Cardiac fibroblast (primary cell): ENCODE measurements at places on chromosomes 11 and 22.

DNA sequence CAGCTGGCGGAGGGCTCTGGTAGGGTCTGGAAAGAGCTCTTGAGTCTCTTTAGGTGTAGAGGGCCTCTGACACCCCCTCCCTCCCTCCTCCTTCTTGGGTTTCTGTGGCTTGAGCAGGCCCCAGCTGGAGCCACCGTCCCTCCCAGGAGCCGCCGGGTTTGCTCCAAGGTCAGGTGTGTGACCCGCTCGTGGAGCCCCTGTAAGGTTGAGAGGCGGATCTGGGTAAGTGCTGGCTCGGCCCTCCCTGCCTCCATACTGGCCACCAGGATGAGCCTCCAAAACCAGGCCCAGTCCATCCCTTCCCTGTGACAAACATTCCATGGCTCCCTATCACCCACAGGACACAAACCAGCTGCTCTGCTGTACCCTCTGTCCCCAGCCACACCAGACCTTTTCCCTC is 9.3 kb downstream of the PLEKHB1 start:
- no peak for DNase-seq

DNA sequence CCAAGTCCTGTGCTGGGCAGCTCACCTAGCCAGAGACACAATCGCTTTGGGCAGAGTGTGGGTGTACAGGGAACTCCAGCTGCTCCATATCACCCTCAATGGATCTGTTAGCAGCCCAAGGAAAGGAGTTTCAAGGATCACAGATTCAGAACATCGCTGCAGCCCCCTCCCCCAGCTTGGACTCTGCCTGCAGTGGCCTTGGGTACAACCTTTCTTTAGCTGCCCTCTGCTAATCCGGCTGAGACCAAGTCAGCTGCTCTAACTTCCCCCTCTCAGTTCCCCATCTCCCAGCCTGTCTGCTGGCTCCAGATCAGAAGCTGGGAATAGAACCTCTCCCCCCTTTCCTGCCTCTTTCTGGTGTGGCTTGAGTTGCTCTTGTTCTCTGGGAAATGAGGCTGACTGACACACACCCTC is 1.3 kb downstream of the TMEM86A start:
- no peak for DNase-seq

DNA sequence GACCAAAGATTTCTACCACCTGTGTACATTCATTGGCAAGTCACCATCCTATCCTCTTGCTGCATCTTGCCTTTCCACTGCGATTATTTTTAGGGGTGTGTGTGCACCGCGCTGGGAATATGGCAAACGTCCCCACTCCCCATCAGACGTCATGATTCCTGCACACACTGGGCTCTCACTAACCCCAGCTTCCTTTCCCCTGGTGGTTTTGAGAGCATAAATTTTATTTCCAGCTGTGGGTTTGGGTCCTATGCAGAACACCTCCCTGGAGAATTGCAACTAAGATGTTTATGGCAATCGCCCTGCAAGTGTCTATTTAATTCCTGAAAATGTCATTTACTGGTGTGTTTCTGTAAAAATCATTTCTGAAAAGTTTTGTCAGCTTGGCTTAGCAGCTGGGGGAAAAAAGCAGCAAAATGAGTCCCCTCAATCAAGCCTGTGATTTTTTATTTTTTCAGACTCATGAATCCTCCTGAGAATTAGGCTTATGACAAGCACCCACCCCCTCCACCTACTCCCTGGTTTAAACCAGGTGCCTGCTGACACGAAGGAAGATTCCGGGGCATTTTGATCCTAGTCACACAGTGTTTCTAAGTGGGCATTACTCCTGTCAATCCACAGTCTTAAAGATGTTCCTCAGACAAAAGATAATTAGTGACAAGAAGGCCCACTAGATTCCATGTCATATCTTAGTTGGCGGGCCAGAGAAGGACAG is 23.8 kb downstream of the UPB1 start:
- no peak for DNase-seq

DNA sequence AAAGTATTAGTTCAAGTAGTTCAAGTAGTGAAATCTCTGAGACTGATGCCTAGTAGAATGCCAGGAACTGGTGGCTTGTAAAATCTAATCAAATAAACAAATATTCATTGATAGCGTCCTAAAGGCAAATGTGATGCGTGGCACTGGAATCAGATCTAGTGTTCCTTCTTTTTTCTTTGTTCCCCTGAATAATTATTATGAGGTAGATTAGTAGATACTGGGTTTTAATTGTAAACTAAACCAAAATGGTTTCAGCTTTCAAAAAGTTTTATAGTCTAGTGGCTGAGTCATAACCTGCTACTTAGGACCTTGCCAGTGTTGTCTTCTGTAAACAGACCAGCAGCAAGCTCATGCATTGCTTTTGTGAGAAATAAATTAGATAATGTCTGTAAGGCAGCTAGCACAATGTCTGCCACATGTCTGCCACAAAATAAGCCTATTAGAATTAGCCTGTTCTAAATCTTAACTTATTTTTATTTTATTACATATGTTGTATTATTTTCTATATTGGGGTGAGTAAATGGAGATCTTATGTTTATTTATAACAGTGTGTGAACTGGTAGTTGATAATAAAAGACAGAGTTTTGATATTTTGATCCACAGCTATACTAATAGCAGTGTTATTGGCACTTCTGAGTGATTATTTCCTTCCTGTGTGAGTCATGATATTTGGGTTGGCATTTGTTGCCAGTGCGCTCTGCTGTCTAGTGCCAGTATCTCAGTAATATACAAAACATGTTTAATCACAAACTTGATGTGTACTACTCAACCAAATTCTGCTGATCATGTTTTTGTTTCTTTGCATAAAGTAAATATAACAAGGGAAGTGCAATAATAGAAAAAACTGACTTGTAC is 135.7 kb downstream of the TMEM135 start:
- peak; percentile 63 for DNase-seq

DNA sequence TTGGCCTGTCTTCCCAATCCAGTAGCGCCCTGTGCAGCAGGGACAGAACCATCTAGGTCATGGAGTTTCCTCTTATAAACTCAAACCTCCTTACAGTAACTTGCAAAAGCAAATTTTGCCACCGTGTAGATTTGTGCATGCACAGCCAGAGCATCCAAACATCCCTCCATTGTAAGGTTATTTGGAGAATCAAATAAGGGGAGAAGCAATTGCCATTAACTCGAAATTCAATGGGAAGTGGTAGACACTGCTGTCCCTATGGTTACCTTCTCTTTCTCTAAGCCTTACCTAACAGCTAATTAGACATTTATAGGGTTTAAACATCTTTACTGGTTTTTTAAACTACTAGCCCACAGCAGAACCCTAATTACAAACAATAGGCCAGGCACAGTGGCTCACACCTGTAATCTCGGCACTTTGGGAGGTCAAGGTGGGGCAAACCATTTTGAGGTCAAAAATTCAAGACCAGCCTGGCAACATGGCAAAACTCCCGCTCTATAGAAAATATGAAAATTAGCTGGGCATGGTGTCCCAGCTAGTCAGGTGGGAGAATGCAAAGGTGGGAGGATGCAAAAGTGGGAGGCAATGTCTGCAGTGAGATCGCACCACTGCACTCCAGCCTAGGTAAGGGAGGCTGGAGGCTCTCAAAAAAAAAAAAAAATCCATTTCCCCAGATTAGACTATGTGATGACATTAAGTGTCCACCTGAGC is 6.6 kb downstream of the HSPA8 start:
- DNase-seq: no peak

DNA sequence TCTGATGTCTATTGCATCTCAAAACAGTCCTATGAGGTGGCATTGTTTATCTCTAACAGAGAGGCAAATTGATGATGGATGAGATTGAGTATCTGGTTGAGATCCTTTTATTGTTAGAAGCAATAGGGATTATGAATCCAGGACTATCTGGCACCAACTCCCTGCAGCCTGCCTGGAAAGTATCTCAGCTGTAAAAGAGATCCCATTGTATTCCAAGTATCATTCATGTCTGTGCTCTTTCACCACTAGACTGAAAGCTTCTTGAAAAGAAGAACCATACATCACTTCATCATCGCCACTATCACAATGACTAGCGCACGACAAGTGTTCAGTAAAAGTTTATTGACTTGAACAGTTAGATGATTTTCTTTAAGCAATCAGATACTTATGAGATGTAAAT is 41.9 kb upstream of the PCF11 start:
- DNase-seq: no peak

GRCh38 chr11:15027011-15027410 is 46.4 kb upstream of the CALCB start:
- no peak for DNase-seq

GRCh38 chr11:17150521-17150920 is 57.3 kb downstream of the PIK3C2A start:
- no peak for DNase-seq

DNA sequence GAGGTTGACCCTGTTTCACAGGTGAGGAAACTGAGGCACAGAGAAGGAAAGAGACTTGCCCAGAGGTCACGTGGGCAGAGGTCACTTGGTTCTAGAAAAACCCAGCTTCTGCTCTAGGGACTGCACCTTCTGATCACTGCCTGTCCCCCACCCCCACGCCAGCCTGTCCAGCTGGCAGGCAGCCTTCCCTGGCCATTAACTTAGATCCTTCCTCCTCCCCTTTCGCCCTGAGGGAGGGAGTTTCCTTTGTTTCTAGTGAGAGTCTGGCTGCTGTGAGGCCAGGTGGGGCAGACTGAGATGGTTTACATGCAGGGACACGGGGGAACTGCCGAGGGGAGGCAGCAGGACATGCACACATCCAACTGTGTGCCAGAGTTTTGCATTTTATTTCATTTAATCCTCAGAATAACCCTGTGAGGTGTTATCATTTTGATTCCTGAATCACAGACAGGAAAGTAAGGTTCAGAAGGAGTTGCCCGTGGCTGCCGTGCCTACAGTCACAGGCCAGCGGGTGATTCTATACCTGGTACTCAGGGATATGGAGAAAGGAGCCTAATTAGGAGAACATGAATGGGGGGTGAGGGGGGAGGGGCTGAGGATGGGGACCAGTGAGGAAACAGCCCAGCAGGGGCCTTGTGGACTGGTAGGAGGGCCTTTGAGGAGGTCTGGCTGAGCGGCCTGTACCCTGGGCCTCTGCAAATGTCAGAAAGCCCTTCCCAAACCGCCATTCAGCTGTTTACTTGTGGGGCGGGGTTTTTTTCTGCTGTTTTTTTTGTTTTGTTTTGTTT is 3.4 kb downstream of the FAM83F start:
- DNase-seq: peak; percentile 34

- no peak for DNase-seq
These were observed 23.1 kb downstream of the IGLL1 start for GRCh38 chr22:23557036-23557435.

DNA sequence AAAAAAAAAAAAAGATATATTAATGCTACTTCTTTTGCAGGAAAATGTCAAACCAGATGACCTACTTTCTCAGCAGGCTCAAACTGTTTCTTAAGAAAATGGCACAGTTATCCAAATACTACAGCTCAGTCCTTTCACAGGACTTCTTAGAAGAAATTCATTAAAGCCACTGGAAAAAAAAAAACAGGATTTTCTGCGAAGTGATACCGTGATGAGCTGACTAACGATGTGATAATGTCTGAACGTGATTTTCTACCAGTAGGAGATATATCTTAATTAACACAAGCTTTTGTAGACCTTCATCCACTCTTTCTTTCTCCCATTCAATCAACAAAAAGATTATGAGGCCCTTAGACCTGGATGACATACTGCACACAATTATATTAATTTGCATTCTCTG is 132.4 kb downstream of the NOX4 start:
- DNase-seq: no peak

DNA sequence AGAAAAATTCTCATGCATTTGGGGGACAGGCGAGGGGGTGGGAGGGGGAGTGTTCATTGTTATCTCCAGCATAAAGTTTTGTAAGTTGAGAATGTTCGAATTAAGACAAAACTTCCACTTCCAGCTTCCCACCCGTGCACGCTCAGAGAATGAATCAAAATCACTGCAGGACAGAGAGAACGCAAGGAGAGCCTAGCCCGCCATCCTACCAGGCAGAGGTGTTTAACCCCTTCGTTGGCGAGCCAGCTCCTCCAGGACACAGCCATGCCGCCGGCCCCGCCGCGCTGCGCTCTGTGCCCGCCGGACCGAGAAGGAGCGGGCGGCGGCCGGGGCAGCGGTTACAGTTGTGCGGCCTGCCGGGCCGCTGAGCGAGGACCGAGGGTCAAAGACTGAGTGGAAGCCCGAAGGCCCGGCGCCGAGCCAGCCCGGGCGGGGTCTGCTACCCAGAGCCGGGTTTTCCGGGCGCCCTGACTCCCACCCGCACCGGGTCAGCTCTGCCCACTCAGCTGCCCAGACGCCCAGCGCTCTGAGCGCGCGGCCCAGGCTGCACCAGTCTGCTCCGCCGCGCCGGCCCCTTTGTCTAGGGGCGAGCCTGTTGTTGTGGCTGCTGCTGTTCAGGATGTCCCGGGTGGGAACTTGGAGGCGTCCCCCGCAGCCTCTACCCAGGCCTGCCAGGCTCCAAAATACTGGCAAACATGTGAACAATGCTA is at the start of gene NOX4:
NOX4 (minus strand) TSS at position 395 of the 710 bp plus-strand sequence; CDS start at position 266, 129 bp downstream.
- DNase-seq: peak; percentile 61

- DNase-seq: no peak
These were observed 10.9 kb downstream of the ASCL2 start for GRCh38 chr11:2259466-2259830.

GRCh38 chr11:9922806-9923205 is 258.9 kb downstream of the SWAP70 start:
- DNase-seq: no peak

DNA sequence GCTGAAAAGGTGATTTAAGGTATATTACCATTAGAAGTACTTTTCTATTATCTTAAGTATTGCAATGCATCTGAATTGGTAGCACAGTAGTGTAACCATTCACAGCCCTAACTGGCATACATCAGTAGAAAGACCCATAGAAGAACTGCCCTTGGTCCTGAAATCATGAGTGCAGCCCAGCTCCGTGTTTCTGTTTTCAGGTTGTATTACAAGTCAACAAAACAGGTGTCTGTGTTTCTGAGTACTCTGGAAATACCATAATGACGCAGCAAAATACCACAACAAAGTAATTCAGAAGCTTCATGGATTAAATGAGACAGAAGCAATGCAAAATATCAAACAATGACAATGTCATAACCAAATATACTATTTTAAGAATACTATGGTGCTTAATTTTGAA is 226.3 kb downstream of the OPCML start:
- DNase-seq: no peak

DNA sequence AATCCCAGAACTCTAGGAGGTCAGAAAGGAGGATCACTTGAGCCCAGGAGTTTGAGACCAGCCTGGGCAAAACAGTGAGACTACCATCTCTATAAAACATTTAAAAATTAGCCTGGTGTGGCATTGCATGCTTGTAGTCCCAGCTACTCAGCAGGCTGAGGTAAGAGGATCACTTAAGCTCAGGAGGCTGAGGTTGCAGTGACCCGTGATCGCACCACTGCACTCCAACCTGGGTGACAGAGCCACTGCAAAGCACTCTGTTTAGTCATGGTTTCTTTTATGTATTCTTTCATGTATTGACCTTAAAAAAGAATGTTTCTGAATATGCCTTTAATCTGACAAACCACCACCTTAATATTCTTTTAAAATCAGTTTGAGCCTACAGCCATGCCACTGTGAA is 52.2 kb downstream of the BIRC2 start:
- no peak for DNase-seq

GRCh38 chr22:39351689-39352214 is 2.0 kb downstream of the SYNGR1 start:
- DNase-seq: peak; percentile 56
